ENCODE measurements at places on chromosomes 7 and 10.

GRCh38 chr10:279655-280054 lies 144.4 kb downstream of the ZMYND11 start:
- DNase-seq: no peak

DNA sequence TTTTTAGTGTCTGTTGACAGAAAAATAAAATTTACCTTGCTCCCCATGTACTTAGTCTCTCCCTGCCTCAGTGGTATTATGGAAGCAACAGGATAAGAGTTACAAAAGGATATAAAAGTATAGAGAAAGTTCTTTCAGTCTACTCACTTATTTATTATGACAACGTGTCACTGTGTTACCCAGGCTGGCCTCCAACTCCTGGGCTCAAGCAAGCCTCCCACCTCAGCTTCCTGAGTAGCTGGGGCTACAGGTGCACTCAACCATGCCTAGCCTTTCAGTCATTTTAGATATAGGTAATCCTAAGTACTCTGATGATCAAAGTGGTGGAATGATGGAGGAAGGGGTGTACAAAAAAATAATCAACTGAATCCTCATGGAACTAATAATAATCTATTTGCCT lies 215.2 kb upstream of the MKLN1 start:
- no peak for DNase-seq

GRCh38 chr10:8315619-8316021 lies 261.1 kb downstream of the GATA3 start:
- no peak for DNase-seq

DNA sequence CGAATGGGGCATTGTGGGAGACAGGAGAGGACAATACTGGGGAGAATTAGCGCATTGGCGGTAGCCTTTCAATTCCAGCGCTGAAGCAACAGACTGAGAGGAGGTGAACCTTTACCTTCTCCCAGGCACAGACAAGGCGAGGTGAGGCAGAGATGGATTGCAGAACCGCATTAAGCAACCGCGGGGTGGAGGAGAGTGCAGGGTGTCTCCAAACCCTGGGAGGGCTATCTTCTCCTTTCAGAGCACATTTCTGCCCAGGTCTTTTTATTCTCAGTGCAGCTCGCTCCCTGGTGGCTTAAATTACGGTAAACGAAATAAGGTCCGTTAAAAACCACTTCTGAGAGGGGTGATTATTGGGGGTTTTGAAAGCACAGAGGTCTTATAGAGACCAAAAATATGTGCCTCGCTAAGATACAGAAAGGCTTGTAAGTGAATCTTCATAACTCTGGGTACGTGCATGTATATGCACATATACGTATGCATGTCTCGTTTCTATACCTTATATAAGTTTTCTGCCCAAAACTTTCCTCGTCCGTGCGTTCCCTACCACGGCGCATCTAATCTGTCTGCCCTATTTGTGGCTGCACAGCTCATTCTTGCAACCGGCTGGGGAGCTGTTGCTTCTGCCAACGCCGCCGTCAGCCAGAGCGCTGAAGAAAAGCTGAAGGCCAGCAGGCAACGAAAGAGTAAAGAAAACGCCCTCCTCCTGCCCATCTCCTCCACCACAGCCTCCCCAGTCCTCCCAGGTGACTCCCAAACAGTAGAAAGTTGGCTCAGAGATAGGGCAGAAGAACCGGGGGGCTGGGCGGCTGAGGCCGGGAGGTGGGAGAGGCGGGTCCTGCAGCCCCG lies 895 bp upstream of the ZNF804B start:
- DNase-seq: no peak

GRCh38 chr7:157482025-157482424 lies 145.2 kb downstream of the DNAJB6 start:
- no peak for DNase-seq
